T47D (cell line): ENCODE measurements at places on chromosomes 7 and 10.

DNA sequence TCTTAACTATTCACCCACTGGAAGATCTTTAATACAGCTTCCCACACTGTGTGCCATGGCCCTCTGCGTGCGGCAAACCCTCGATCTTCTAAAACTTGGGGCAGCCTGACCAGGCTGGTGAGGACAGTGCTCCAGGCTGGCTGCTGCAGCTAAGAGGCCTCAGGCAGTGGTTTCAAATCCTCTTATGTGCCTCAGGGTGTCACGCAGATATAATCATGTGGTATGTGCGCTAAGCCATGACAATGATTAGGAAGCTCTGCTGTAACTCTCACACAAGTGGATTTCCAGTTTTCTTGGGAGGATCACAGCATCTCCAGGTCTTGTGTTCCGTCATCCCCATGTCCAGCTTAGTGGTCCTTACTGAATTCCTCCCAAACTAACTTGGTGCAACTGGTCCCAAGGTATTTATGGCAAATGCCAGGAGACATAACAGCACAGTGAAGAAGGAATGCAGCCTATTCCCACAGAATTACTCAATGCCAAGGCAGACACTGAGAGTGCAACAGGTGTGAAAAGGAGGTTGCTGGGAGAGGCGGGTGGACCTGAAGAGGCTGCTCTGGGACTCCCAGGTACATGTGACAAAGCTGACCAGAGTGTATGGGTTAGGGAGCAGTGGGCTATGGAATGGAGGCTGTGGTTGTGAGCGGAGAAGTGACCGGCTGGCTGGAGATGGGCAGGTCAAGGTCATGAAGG is 2.3 kb downstream of the HPS1 start:
- no peak for DNase-seq

DNA sequence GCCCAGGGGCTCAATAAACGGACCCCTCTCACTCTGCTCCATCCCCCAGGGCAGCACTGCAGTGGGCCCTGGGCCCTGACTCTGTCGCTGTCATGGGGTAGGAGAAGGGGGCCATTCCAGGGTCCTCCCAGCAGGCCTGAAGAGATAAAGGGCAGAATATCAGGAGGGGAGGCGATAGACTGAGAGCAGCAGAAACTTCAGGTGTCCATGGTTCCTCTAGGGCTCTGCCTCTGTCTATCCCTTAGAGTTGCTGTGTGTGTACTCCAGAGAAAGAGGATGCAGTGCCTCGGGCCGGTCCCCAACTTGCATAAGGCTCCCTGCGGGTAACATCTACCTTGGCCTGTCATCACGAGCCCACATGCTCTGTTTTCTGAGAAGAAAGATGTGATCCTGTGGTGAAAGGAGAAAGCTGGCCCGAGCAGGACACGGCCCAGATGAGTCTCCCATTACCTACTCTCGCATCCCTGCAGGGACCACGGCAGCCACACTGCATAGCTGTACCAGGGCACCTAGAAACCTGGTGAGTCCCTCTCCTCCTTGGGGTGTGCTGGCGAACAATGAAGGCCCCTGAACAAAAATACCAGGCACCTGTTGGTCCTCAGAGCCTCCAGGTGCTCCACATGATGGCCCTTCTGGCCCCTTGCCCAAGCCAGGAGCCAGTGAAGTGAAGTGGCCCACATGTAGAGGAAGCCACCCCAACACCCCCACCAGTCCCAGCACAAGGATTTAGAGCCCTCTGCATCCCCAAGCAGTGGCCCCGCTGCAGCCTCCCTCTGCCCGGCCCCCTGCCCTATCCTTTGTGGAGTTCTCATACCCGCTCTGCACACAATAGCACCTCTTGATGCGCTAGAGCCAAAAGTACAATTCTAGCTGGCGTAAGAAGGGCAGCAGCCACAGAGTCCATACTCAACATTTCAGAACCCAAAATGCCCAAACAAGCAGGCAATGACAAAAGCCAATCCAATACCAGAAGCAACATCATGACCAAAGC is 106.8 kb downstream of the ARHGAP22 start:
- no peak for DNase-seq

GRCh38 chr10:119409906-119410305 is 132.6 kb downstream of the RGS10 start:
- DNase-seq, result no peak

DNA sequence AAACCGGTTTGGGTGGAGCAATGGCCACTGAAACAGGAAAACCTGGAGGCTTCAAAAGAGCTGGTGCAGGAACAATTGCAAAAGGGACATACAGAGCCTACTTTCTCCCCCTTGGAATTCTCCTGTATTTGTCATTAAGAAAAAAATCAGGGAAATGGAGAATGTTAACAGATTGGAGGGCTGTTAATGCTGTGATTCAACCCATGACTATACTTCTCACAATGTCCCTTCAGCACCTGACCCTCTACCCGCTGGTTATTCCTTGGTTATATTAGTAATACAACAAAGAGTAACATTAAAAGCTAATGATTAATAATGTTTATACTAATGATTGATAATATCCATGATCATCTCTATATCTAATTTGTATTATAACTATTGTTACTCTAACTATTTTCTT is 34.4 kb upstream of the AKR1C2 start:
- DNase-seq, result no peak

DNA sequence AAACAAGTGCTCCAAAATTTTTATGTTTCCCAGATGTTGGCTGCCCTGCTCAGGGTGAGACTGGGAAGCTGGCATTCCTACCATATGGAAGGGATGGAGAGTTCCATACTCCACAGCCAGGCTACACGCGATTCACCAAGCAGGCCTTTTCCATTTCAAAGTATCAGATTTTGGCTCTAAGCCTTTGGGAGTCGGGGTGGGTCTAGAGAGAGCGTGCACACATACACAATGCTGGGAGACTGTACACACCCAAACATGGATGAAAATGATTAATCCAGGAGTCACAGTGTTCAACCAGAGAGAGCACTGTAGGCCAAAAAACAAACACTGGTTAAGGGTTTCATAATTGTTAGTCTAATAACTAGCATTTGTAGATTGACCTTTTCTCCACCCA is 295.0 kb downstream of the BICC1 start:
- DNase-seq, result no peak

DNA sequence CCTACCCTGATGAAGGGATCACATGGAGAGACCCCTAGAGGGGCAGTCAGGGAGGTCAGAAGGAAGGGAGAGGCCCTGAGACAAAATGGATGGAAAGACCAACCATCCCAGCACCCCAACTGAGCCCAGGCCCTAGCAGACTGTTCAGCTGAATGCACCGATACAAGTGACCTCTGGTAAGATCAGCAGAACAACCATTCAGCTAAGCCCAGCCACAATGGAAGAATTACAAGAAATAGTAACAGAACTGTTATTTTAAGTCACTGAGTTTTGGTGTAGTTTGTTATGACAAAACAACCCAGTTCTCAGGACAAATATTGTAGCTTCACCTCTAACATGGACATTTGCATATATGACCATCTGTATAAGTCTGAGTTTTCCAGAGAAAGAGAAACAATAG is 210.4 kb upstream of the SVIL start:
- no peak for DNase-seq

GRCh38 chr10:70682920-70683600 is 10.8 kb downstream of the ADAMTS14 start:
- DNase-seq, result no peak

DNA sequence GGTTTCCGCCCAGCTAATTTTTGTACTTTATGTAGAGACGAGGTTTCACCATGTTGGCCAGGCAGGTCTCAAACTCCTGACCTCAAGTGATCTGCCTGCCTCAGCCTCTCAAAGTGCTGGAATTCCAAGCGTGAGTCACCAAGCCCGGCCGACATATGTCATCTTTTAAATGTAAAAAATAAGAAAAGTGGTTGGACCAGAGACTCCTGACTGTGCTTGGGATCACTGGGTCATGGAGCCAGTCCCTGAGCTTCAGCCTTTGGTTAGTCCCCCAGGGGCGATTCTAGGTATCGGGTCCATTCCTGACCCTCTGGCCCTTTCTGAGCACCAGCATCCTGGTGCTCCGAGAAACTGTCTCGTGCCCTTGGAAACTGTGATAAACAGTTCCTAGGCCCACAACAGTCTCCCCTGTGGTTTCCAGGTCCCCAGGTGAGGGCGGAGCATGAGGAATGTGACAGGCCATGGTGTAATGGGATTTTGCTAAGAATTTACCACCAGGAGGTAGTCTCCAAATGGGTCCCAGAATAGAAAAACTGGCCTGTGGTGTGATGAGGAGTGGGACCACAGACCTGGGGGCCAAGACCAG is 32.8 kb downstream of the UBTD1 start:
- no peak for DNase-seq

DNA sequence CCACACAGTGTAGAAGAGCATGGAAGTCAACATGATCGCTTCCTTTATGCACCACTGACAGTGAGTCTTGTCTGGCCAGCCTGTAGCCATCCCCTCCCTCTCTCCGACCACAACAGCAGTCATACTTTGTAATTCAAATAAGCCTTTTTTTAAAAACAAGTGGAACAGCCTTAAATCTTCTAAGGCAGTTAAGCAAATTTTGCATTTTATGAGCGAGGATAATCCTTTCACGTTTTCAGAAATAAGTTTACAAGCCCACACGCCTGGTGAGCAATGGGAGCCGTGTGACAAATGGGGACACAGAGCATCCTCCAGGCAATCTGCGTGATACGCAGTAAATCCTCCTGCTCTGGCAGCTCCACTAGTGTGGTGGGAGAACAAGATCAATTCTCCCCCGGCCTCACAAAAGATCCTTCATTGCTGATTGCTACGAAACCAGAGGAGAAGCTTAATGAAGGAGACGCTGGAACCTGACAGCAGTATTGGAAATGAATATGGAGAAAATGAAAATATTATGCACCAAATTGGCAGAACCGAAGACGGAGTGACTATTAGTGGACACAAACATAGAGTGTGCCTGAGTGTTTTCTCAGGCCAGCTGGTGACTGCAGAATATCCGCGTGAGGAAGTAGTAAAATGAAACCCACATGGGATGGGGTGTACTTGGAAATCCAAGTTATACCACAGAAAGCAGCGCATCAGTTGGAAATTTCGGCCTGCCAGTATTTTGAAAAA is 104.2 kb upstream of the CDCA7L start:
- no peak for DNase-seq

- DNase-seq, result no peak
Measured at GRCh38 chr7:80984619-80985018, 65.8 kb upstream of the SEMA3C start.

DNA sequence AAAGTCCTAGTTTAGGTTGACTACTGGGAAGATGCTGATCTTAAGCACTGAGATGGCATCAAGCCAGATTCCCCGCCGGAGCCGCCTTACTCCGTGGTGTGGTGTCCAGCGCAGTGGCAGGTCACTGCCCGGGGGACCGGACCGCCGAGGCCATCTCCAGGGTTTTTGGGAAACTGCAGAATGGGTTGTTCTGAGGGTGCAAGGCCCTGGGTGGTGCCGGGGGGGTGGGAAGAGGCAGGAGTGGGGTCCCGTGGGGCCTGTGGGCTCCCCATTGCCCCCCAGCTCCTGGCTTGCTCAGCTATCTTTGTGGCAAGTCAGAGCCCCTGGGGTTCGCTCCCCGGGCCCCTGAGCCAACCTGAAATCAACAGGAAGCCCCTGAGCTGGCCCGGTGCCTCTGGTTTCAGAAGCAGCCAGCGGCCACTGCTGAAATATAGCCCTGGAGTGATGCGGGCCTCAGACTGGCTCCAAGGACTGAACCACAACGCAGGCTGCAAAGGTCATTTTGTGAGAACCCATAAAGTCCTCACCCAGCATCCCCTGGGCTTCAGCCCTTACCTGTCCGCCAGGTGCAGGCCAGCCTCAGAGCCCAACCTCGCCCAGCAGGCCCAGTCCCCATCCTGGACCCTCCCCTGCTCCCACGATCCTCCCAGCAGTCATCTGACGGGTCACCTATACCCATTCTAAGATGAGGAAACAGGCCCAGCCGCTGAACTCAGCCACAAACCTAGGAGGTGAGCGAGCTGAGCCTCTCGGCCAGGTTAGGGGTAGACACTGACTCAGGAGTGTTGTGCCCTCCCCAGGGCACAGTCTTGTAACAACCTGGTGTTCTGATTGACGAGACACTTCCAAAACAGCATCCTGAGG is 102.7 kb downstream of the PDGFA start:
- no peak for DNase-seq

- DNase-seq, result no peak
Measured at GRCh38 chr7:87541648-87542047, 59.0 kb downstream of the ABCB1 start.

DNA sequence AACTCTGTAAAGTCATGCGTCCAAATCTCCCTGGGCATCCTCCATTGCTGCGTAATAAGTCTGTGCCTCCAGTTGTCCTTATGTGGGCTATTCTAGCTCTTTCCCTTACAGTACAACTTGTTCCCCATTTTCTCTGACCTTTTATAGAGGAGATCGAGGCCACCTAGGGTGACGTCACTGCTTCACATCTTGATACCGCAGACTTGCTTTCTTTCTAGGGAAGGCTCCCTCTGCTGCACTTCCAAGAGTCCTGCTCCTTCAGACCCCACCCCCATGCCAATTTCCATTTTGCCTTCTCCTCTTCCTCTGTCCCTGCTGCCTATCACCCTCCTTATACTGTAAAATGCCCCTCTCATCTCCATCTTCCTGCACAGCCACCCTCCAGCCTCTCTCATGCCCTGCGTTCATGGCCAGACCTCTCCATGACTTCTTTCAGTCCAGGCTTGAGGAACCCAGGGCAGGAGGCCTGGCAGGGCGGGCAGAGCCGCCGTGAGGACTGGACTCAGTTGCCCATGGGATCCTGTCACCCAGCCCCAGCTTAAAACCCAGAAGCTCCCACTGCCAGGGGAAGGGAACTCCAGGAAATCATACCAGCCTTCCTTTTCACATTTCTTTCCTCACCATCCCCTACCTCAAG is 57.5 kb downstream of the CAMK1D start:
- no peak for DNase-seq

GRCh38 chr10:97356318-97356914 is 21.9 kb upstream of the FRAT2 start:
- no peak for DNase-seq

DNA sequence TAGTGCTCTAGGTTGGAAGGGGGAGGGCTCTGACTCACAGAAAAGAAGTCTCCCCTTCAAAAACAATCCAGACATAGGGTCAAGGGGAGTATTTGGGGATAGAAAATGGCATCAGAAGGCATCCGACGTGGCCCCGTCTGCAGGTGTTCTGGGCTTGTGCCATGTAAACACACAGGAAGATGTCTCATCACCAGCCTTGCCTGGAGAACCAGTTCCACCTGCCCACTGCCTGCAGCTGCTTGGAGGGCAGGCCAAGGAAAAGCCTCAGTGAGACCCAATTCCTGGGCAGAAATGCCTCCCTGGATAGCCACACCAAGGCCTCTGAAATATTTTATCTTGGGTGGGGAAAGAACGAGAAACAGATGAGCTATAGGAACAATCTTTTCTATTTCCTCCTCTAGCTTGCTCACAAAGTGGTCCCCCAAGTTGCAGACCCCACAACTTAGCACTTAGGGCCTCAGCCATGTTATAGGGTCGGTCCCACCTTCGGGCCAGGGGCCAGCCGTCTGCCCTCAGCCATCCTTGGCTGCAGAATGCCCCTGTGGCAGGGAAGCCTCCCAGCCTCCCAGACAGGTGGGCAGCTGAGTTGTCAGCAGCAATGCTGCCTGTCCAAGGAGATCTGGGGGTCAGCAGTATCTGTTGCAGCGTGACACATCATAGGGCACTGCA is 54.3 kb upstream of the ECHDC3 start:
- peak; percentile 47 for DNase-seq
